DMS79 (cell line): ENCODE measurements at places on chromosomes 6 and 20.

- DNase-seq, result no peak
These were observed 163.0 kb downstream of the HDGFL1 start for GRCh38 chr6:22732176-22732970.

GRCh38 chr6:119325559-119326265 is 23.8 kb downstream of the MAN1A1 start:
- DNase-seq, result no peak

DNA sequence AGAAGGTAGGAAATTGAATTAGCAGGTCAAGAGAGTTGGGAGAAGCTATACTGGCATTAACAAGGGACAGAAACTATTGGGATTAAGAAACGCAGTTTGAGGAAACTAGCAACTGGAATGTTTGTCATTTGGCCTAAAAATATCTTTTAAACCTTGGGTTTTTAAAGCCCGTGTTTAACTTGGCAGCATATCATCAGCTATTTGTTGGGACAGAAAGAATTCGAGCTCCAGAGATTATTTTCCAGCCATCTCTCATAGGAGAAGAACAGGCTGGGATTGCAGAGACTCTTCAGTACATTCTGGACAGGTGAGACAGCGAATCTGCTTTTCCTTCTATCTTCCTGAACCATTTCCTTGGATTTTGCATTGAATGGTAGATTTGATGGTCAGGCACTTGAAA is 17.8 kb downstream of the ACTR5 start:
- no peak for DNase-seq

DNA sequence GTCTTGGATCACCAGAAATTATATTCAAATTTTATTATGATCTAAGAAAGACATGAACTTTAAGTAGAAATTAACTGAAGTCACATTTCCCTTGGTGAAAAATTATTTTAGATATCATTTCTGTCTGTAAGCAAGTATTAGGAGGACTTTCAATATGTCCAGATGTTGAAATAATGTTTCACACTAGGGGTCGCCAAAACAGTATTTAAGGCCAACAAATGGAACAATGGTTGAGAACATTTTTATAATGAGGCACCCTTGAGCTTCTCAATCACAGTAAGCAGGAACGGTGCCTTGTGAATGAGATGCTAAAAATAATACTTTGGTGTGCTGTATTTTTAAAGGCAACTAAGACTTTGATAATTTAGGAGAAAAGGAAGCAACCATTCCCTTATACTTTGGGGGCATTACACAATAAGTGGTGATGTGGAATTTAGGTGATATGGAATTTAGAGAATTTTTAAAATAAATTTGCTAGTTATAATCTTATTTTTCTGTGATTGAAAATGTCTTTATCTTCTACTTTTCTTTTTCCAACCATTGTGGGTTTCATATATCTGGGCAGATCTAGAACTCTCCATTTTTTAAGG is 9.6 kb upstream of the SF3B5 start:
- peak; percentile 23 for DNase-seq

DNA sequence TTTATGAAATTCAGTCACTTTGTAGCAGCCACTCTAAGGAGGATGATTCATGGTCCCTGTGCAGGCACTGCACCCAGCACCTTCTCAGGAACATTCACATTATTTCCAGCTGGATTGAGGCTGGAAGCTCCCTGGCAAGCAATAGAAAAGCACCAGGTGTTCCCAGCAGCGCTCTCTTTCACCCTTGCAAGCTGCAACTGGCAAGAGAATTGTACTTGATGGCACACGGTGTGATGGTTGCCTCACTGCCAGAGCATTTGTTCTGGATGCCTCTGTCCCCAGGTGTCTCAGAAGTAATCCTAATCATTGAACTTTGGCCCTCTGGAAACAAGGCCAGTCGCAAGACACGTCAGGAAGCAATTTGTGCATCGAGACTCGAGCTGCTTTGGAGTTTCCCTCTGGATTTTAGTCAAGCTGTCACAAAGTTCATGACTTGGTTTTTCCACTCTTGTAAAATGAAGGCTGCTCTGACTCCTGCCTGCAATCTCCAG is 24.9 kb upstream of the PHACTR2 start:
- DNase-seq, result no peak
